Left lobe of liver (tissue), 2 donors: ENCODE measurements at places on chromosomes 11 and 22. TPM values are rescaled to one million over a fixed set of nuclear protein-coding genes. Genes with fewer than 3 reads are reported as not detected.
A peak's percentile ranks its signal among the peaks of the same experiment; 100 is the strongest.

Gene SPDYC
- total RNA-seq = 1.2 TPM

Gene BIRC3
- total RNA-seq = 2.1 TPM

Gene DEFB131B
- not detected for total RNA-seq

Gene CHEK1
- 0.53 TPM for total RNA-seq

Gene FAM180B
- total RNA-seq = not detected

Gene CRYBB3
- total RNA-seq = 0.91 TPM

Gene LGALS12
- total RNA-seq = not detected

DNA sequence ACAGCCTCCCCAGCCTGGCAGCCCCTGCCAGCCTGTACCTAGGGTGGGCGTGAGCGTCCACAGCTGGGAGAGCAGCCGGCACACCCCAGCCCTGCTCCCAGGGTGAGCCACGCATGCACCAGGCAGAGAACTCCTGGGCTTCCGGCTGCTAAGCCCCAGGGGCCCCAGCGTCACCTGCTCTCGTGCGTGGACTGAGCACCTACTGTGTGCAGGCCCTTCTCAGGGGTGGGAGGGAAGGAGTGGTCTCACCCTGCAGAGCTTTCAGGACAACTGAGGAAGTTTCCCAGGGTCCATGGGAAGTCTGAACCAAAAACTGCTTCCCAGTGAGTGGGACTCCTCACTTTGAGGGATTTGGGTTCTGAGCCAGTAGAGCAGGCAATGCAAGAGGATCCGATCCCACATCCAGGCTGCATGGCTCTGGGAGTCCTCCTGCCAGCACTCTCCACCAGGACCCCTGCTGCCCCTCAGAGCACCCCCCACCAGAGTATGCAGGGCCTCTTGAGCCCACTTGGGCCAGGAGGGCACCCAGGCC lies 47.1 kb upstream of the PRODH start:
- DNase-seq = peak; percentile 35

- no peak for DNase-seq
These were observed 11.7 kb downstream of the RNF141 start for GRCh38 chr11:10529279-10529678.

DNA sequence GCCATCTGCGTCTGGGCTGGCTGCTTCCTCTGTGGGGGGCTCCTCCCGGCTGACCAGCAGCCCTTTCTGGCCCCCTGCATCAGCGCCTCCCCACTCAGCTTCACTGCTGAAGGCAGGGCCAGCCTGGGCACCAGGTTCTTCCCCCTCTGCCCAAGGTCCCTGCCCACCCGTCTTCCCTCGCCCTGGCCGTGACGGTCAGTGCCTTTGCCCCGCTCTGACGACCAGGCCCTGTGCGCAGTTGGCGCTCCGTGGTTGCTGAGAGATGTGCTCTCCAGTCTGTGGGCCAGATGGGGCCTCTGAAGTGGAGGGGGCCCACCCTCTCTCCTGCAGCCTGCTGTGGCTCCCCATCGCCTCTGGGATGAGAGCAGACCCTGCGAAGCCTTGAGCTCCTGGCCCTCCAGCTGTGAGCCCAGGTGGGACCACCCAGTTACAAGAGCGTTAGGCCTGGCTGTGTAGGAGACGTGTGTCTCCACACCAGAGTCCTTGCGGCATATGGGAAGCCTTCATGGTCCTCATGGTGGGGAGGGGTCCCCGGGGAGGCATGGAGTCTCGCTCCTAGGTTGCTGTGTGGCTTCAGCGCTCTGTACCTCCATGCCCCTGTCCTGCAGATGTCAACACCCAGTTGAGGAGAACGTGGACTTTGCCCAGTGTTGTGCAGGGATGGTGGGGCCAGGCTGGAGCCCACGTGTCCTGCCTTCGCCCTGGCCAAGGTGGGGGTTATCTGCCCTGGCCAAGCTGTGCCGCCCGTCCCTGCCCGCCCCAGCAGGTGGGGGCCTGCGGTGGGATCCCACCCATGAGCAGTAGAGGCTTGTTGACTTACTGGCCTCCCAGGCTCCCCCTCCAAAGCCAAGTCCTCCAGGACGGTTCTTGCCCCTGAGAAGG lies 14.2 kb downstream of the LRP5 start:
- peak; percentile 89 for DNase-seq

DNA sequence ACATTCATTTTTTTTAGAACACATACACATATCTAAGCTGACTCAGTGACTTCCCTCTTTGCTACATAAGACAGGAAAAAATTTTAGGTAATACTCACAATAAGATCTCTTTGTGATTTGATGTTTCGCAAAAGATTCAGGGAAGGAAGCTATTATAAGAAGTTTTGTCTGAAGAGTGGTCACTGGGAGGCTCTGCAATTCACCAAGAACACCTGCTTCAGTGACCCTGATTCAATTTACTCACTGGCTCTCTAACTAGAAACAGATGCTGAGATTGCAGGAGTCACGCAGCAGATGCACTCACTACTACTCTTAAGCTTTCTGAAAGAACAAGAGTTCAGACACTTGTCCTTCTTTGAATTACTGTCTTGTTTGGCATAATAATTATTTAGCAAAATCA lies 193.6 kb upstream of the DDI1 start:
- DNase-seq = no peak

GRCh38 chr11:134030853-134031252 lies 38.0 kb upstream of the JAM3 start:
- DNase-seq = no peak

GRCh38 chr22:48362721-48363404 lies 1464.8 kb downstream of the BRD1 start:
- DNase-seq = peak; percentile 19

DNA sequence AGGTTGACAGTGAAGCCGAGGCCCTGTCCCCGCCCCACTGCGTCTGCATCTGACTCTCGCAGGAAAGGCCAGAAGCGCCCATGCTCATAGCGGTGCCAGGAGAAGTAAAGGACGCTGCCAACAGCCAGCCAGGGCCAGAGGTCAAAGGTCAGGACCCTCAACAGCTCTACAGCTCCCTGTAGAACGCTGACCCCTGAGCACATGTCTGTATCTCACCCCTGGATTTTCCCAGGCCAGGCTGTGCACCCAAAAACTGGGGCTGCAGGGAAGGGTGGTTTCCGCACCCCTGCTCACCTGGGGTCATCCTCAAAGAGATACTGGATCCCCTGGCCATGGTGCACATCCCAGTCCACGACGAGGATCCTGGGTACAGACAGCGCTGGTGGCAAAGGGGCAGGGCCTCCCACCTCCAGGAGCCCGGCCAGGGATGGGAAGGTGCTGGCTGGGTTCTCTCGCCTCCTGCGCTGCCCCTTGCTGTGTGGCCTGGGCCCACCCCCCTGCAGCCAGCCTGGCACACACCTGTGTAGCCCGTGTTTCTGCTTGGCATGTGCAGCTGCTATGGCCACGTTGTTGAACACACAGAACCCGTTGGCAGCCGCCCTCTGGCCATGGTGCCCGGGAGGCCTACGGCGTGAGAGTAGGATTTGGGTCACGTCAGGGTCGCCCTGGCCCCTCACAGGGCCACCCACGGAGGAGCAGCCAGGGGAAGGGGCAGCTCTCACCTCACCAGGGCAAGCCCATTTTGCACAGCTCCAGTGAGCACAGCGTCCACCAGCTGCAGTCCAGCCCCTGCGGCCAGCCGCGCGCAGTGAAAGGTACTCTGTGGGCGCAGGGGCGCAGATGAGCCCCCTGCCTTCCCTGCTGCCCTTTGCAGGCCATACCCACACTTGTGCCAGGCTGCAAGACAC lies 1.5 kb downstream of the HDAC10 start:
- DNase-seq = no peak

DNA sequence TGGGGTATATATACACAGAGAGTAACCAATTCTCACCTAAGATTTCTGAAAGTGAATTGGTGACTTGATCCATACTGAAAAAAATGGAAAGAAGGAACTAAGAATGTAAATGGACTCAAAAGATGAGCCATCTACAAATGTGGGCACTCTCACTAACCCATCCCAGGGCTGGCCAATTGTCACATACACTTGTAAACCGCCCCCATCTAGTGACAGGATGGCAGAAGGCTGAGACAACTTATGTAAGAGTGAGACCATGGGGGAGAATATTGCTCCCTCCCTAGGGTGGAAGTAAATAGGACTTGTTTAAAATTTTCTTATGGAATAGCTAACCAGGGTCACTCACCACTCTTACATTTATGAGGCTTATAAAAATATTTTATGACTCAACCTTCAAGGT lies 377.1 kb upstream of the ISX start:
- DNase-seq = no peak

- no peak for DNase-seq
These were observed 771 bp downstream of the NDUFV1 start for GRCh38 chr11:67607507-67607906.
